ENCODE measurements at places on chromosomes 3 and 15.

- no peak for DNase-seq
Measured at GRCh38 chr3:171620825-171621434, 160.7 kb upstream of the TNIK start.

GRCh38 chr3:29282427-29283230, 1.8 kb downstream of the RBMS3 start:
- no peak for DNase-seq

- DNase-seq, result no peak
Measured at GRCh38 chr15:66423149-66423548, 36.4 kb downstream of the MAP2K1 start.

GRCh38 chr3:13160619-13161018, 87.4 kb upstream of the IQSEC1 start:
- DNase-seq, result no peak

DNA sequence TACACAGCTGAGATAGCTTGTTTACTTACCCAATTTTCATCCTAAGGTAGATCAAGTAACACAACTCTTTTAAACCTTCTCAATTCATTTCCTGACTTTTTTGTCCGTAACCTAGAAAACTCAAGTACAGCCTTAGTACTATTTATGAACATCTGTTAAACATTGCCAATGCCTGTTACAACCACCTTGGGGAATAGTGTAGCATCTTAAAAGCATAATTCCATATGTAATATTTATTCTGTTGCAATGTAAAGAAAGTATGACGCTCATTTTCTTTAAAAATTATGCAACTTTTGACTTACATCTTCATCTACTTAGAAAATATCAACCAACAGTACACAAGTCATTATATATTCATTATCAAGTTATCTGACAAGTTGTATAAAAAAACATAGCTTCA, 54.6 kb downstream of the SUCLG2 start:
- DNase-seq, result no peak

- no peak for DNase-seq
Measured at GRCh38 chr3:120029749-120030148, 64.5 kb downstream of the GSK3B start.

DNA sequence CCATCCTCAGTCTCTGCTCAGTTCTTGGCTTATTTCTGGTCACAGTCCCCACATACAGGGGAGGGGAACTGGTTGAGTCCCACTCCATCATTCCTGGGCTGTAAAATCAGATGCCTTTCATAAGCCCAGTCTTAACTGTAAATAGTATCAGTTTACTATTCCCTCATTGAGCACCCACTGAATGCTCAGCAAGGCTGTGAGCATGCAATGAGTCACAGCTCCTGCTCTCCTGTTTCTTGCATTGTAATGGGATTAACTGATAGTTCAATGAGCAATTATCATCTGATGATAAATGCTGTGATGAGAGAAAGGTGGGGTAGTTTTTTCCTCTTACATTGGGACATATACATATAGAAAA, 113.6 kb upstream of the TPM1 start:
- DNase-seq, result no peak
